ENCODE measurements at places on chromosomes 2 and 18.
A peak's percentile ranks its signal among the peaks of the same experiment; 100 is the strongest.

GRCh38 chr2:144456680-144457079 is 63.2 kb downstream of the ZEB2 start:
- no peak for DNase-seq

- DNase-seq, result no peak
Observed at GRCh38 chr2:196263181-196263747, 91.9 kb upstream of the STK17B start.

DNA sequence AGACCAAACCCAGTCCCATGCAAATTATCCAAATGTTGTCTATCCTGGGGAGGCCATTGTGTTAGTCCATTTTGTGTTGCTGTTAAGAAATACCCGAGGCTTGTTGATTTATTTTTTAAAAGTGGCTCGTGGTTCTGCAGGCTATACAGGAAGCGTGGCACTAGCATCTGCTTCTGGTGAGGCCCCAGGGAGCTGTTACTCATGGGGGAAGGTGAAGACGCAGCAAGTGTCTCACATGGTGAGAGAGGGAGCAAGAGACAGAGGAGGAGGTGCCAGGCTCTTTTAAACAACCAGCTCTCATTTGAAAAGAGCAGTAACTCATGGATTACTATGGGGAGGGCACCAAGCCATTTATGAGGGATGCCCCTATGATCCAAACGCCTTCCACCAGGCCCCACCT is 80.3 kb upstream of the ARL4C start:
- DNase-seq, result no peak

- DNase-seq, result peak; percentile 11
Observed at GRCh38 chr2:227884511-227884947, 13.1 kb downstream of the DAW1 start.

DNA sequence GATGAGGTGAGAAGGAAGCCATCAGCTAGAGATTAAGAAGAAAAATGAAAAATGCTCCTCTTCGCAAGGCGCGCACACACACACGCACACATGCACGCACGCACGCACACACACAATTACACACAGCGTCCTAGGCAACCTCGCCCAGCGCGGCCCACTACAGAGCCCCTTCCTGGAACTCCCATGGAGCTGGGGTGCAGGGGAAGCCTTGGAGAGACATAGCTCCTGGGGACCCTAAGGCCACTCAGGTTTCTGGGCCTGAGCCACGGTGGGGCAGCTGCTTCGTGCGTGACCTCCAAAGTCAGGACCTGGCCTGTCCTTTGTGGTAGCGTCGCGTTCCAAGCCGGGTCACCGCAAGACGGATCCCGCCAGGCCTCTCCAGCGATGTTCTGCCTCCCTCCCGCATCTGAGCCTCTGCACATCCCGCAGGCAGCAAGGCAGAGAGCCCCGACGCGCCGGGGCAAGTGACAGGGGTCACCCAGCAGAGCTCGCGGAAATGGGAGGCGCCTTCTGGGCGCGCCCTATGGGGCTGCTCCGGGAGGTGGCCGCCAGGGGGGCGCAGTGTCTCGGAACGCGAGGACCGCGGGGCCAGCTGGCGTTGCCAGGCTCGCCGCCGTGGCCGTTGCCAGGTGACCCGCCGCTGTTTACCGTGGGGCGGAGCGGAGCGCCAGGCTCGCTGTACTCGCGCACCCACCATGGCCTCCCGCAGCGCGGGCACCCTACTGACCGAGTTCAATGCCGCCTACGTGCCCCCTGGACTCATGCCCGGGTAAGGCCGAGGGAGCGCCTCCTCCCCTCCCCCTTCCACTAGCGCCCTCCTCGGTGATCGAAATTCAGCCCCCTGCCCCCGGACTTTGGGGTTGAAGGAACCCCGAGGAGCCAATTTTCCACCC is 79.0 kb downstream of the CIB4 start:
- no peak for DNase-seq

DNA sequence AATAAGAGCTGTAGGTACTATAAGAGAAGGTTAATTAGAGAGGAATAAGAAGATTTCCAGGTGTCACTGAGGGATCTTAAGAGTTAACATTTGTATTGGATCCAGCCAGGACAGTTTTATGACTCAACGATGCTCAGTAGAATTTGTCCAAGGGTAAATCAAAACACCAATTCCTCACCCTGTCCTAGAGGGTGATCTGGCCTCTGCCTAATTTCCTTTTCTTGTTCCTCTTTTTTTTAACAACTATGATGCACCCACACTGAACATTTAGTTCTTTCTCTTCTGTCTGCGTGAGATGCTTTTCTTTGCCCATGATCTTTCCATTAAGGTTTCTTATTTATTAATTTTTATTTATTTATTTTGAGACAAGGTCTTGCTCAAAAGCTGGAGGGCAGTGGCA is 92.0 kb downstream of the PMS1 start:
- DNase-seq, result no peak

GRCh38 chr2:182245963-182246362 is 180.9 kb downstream of the PDE1A start:
- no peak for DNase-seq

GRCh38 chr2:25311865-25312575 is 29.7 kb downstream of the DNMT3A start:
- no peak for DNase-seq

GRCh38 chr2:69559442-69560146 is 83.9 kb downstream of the AAK1 start:
- DNase-seq, result no peak

DNA sequence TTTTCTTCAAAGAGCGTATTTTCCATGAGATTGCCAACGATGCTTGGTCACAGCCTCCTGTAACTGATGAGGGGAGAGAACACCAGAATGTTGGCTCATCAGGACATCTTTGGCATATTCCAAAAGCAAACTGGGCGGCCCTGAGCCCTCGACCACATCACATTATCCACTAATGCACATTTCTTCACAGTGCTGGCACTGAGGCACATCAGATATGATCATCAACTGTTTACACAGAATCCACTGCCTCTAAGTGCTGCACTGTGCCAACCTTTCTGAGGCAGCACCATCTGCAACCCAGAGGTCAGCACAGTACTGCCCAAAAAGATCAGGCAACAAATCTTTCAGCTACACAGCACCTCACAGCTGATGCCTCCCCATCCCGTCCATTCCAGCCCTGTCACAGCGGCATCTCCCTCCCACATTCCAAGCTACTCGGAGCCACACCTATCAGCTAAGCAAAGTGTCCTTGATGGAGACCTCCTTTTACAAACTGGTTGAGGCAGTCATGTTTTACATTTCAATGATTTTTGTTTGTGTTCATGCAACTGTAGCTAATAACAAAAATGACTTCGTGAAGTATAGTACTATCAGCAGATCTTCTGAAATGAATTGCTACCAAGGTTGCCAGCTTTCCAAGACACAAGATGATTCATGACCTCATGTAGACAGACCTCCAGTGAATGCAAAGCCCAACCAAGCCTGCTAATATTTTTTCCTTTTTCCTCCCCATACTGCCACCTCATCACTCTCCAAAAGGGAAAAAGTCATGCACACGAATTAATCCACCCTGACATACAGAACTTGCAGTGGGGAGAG is 32.3 kb downstream of the MYO5B start:
- DNase-seq, result no peak

DNA sequence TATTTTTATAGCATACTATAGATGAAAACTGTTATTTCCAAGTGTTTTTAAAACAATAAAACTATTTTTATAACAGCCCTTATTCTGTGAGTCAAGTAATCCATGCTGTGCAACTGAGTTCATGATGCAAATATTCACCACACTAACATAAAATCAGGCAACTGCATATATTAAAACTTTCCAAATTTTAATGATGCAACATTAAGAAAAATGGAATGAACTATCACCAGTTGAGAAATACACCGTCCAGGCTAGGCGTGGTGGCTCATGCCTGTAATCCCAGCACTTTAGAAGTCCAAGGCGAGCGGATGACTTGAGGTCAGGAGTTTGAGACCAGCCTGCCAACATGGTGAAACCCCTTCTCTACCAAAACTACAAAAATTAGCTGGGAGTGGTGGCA is 114.5 kb downstream of the CDH2 start:
- no peak for DNase-seq

- DNase-seq, result no peak
Observed at GRCh38 chr2:9779596-9780264, 63.5 kb upstream of the TAF1B start.

DNA sequence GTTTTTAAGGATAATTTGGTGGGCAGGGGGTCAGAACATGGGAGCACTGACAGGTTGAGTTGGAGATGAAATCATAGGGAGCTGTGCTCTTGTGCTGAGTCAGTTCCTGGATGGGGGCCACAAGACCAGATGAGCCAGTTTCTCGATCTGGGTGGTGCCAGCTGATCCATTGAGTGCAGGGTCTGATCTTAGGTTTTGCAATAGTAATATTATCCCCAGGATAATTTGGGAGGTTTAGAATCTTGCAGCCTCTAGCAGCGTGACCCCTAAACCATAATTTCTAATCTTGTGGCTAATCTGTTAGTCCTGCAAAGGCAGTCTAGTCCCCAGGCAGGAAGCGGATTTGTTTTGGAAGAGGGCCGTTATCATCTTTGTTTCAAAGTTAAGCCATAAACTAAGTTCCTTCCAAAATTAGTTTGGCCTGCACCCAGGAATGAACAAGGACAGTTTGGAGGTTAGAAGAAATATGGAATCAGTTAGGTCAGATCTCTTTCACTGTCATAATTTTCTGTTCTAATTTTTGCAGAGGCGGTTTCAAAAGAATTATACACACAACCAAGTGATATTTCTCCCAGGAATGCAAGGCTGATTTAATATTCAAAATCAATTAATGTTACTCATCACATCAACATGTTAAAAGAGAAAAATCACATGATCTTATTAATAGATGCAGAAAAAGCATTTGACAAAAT is 23.0 kb downstream of the DBI start:
- no peak for DNase-seq

DNA sequence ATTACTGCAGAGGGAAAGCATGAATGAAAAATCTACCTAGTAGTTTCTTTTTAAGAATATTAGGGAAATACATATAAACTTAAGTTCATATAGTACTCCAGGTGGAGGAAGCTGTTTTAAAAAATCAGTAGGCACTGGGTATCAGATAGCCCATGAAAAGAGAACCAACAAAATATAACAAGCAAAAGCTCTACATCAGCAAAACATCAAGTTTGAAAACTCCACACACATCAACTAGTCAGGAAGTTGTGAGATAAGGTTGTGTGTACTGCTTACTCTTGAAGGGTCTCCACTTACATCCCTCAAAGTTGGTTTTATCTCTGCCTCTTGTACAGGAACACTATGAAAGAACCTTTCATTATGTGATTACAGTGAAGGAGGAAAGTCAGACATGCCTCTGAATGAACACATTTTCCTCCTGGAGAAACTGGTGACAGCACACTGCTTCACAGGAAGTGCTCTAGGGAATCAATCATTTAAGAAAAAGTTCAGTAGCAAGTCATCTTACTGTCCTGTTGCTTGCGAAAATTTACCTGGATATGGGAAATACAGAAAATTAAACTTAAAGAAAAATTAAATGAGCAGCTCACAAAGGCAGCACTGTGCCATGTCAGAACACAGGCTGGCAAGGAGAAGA is 57.7 kb downstream of the THADA start:
- DNase-seq, result no peak

GRCh38 chr2:113010088-113010487 is 4.8 kb downstream of the IL36A start:
- no peak for DNase-seq

- DNase-seq, result no peak
Observed at GRCh38 chr2:101679037-101679726, 18.3 kb upstream of the MAP4K4 start.

DNA sequence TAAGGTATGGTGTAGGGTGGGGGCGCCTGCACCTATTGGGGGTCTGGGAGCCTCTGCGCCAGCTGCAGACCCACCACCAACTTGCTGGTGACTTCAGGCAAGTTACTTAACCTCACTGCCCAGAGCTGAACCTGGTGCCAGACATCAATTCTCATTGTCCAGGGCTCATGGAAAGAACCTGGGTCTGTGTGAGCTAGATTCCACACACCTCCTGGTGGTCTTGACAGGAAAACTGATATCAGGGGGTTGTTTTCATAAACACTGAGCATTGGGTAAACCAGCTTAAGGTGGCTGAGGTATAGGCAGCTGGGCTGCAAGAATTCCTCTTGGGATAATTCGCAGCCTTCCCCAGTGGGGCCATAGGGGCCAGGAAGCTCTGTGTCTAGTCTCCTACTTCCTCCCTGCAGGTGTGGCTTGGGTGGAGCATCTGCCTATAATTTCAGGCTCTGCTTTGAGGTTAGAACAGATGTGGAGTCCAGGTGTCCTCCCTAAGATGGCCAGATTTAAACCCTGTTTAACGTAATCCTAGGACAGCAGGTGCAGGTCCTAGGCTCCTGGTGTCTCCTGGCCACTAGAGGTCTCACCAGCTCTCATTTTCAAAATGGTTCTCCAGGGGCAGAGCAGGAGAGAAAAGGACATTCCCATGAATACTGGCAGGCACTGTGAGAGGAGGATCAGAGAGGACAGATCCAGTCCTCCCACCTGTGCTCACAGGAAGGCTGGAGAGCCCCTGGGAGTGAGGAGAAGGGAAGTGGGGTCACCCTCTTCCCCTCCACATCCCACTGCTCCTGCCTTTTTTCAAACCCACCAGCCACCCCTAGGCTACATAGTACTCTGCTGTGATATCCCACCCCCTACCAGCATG is 100.4 kb upstream of the SMAD2 start:
- no peak for DNase-seq

GRCh38 chr2:118460425-118460824 is 372.2 kb downstream of the INSIG2 start:
- no peak for DNase-seq

DNA sequence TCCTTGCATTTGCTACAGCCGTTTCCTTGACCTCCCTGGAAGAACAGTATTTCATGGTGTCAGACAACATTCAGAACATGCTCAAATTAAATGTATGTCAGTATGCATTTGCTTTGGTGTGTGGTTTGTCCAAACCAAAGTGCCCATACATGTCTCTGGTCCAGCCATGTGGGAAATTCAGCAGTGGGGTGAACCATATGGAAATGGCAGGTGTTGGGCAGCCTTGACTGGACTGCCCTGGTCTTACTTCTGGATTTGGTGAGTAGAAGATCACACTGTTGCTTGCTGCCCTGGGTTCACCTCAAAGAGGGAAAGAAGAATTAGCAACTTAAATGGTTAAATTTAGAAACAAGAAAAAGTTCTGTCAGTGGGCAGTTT is 84.5 kb downstream of the MSH2 start:
- DNase-seq, result no peak

- no peak for DNase-seq
Observed at GRCh38 chr2:227853204-227853629, 18.2 kb upstream of the DAW1 start.

GRCh38 chr2:195813421-195813820 is 156.4 kb downstream of the SLC39A10 start:
- no peak for DNase-seq

DNA sequence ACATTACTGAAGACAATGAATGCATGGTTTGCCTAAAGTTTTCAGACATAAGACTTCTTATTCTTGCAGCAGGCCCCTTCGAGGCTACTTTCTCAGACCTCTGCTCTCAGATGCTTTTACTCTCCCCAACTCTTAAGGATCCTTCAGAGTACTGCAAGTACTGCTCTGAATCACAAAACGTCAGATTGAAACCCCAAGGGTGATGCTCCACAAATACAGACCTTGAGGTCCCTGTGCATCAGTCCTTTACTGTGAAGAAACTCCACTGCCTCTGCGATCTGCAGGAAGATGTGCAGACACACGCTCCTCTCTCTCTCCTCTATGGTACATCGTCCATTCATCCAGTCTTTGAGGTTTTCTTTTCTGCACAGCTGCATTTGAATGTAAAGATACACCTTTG is 52.8 kb downstream of the EIF2AK3 start:
- DNase-seq, result no peak

- no peak for DNase-seq
Observed at GRCh38 chr2:63778391-63778790, 63.3 kb upstream of the UGP2 start.
